ENCODE measurements at places on chromosomes 3 and 15.
A peak's percentile ranks its signal among the peaks of the same experiment; 100 is the strongest.

GRCh38 chr3:138441256-138441655 is 6.8 kb downstream of the ESYT3 start:
- no peak for DNase-seq

DNA sequence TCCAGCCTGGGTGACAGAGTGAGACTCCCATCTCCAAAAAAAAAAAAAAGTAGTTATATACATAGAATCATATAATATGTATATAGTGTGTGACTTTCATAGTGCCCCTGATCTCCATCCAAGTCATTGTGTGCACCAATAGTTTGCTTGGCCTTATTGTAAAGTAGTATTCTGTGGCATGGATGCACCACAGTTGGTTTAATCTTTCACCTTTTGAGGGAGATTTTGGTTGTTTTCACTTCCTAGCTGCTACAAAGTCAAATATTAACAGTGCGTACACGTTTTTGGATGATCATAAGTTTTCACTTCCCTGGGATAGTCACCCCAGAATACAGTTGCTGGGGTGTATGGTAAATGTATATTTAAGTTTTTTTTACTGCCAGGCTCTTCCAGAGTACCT is 162.8 kb downstream of the PTPRG start:
- no peak for DNase-seq

- DNase-seq = no peak
Observed at GRCh38 chr15:33278816-33279612, 31.8 kb upstream of the RYR3 start.

- no peak for DNase-seq
Observed at GRCh38 chr15:80694611-80695098, 455 bp upstream of the ABHD17C start.

DNA sequence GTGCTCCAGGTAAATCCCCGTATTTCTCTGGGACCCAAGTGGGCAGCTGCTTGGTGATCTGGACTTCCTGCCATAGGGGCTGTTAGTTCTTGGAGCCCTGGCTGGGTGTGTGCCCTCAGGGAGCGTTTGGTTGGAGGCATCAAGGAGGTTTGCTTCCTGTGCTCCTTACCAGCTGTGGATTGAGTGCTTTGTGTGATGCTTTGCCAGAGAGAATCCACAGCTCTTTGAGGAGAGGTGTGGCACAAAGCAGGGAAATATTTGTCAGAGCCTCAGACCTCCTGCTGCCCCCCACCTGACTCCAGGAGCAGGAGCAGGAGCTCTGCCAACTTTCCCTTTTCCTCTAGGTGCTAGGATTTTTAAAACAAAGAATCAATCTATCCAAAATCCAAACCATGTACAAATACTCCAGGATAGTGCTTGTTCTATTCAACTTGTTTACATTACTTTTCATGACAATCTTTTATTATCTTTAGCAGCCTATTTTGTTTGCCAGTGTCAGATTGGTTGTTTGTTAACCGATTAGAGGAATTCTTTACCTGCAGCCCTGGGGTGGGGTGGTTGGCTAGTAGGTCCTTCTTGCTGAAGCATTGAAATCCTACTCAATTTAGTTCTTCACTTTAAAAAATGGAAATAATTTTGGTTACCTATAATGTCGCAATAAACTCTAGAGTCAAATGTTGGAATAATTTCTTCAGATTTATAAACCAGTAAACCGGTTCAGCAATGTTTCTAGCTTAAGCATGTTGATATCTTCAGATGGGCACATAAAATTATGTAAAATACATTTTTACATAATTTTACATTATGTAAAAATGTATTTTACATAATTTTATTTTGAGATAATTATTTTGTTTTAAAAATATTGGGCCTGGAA is 2.5 kb downstream of the CTDSPL start:
- no peak for DNase-seq

DNA sequence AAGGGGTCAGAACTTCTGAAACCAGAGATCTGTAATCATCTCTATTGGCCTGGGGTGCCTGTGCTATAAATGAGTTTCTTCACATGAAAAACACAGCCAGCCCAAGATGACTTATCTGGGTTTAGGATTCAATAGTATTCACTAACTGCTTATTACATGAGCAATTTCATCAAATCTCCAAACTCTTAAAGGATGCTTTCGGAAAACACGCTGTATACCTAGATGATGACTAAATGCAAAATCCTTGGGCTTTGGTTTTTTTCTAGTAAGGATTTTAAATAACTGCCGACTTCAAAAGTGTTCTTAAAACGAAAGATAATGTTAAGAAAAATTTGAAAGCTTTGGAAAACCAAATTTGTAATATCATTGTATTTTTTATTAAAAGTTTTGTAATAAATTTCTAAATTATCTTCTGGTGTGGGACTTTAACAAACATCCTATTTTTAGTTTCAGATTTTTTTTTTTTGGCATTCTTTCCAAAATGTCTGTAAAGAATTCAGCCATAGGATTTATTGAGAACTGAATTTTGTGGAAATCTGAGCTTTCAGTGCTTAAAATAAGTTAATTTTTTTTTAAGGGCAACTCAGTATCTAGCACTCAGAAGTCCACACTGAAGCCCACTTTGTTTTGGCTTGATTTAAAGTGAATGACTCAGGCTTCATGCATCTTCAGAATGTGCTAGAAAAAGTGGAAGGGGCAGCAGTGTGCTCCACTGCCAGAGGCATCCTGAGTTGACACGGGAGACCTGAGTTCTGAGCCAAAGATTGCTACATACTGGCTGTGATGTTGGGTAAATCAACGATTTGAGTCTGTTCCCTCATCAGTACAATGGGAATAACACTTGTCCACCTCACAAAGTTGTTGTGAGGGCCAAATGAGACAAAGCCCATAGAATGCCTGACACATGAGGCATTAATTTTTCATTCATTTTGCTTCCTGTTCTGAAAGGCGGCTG is 18.7 kb downstream of the TMEM43 start:
- no peak for DNase-seq

DNA sequence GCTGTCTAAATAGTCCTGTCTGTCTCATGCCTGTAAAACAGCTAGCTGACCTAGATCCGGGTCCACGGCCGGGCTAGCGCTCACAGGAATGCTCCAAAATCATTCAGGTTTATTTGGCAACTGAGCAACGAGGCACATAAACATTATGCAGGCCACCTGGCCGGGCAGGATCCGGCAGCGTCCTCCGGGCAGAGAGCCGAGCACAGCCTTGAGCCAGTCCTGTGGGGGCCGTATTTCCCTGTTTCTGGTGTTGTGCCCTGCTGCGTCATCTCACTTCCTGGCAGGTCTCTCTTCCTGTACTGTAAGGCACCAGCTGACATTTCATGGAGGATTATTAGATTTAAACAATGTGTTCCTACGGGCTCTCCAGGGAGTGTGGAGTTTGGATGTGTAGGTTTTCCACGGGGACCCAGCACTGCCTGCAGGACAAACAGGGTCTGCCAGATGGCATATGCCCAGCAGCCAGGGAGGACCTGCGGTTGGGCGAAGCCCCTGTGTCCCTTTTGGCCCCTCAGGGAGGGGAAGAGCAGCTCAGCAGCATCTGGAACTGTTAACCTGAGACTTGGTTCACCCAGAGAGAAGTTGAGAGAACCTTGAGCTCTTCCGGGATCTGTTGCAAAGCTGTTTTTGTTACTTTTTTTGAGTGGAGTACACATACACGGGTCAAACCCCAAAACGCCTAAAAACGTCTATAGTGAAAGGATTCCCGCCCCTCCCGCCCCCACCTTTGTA is 16.6 kb upstream of the LRRK1 start:
- DNase-seq = no peak

DNA sequence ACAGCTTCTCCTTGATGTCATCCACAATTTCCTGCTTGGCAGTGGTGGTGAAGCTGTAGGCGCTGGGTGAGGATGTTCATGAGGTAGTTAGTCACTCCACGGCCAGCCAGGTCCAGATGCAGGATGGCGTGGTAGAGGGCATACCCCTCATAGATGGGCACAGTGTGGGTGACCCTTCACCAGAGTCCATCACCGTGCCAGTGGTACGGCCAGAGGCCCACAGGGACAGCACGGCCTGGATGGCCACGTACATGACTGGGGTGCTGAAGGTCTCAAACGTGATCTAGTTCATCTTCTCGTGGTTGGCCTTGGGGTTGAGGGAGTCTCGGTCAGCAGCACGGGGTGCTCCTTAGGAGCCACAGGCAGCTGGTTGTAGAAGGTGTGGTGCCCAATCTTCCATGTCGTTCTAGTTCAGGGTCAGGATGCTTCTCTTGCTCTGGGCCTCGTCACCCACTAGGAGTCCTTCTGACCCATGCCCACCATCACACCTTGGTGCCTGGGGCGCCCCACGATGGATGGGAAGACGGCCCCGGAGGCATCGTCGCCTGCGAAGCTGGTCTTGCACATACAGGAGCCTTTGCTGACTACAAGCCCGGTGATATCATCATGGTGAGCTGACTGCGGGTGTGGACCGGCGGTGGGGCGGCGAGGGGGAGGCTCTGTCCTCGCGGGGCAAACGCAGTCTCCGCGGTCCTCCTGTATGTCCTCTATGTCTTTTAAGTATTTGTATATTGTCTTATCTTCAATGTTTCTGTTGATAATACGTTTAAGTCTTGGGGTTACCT is 1119.0 kb downstream of the NAALADL2 start:
- DNase-seq = no peak

GRCh38 chr3:122794779-122795673 is at the start of gene SLC49A4:
Gene SLC49A4 (plus strand): TSS chr3:122795069. CDS start chr3:122795193, 124 bp downstream.
- peak; percentile 21 for DNase-seq

- no peak for DNase-seq
Observed at GRCh38 chr3:127655641-127656040, 17.1 kb upstream of the ABTB1 start.

DNA sequence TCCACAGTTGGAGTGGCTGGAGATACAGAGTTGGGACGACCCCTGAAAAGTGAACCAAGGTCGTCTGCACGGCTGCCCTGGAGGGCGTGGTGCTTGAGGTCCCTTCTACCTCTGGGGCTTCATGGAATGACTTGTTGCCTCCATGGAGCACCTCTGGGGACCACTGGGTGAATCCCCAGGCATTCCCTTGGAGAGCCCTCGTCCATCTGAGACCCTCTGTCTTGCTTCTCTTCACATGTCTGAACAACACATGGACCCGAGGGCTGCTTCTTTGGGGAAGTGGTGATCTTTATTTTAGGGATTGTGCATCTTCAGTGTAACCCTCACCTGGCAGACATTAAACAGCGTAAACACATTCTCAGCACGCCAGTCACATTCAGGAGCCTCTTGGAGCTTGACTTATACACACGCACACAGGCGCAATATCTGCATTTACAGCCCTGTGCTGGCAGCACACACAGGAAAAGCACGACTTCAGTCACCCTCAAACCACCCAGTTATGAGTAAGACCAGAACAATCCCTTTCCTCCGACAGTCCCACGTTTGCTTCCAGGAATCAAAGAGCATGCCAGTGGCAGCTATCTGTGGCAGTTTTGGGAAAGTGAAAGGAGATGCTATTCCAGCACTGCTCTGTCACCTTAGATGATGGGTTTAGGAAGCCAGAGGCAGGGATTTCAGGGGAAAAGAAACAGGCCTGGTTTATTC is 12.6 kb downstream of the FAM107A start:
- DNase-seq = no peak

GRCh38 chr3:116716490-116716889 is 6.9 kb downstream of the TUSC7 start:
- no peak for DNase-seq

GRCh38 chr3:65060904-65061303 is 373.1 kb upstream of the ADAMTS9 start:
- no peak for DNase-seq

DNA sequence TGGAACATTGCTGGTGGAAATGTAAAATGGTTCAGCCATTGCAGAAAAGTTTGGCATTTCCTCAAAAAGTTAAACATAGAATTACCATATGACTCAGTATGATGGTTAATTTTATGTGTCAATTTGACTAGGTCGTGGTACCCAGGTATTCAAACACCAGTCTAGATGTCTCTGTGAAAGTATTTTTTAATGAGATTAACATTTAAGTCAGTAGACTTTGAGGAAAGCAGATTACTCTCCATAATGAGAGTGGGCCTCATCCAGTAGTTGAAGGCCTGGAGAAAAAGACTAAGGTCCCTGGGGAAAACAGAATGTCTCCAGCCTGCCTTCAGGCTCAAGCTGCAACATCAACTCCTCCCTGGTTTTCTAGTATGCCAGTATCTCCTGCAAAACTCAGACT is 42.3 kb upstream of the TMEM87A start:
- DNase-seq = no peak

DNA sequence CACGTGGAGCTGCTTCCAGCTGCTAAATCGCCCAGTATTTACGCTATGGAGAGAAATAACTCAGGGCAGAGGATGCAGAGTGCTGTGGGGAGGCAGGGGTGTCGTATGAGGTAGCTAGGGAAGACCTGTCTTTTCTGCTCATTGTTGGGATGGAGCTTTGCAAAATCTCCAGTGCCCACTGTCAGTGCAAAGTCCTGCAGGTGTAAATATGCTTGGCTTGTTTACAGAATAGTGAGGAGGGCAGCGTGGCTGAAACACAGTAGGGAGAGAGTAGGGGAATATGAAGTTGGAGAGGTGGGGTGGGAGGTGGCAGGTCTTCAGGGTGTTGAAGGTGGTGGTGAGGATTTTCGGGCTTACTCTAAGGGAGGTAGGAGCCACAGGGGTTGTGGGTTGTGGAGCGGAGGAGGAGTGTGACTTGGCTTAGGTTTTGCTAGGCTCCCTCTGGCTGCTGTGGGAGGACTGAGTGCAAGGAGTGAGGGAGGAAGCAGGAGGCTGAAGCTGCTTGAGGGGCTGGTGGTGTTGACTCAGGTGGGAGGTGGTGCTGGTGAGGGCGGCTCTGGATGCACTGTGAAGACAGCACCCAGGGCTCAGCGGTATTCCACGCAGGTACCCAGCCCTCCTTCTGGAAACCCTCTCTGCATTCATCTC is 125.7 kb downstream of the FBLN2 start:
- no peak for DNase-seq

- DNase-seq = no peak
Observed at GRCh38 chr3:190291994-190292584, 30.2 kb downstream of the CLDN1 start.

- DNase-seq = no peak
Observed at GRCh38 chr15:33022629-33023028, 171.9 kb downstream of the FMN1 start.

DNA sequence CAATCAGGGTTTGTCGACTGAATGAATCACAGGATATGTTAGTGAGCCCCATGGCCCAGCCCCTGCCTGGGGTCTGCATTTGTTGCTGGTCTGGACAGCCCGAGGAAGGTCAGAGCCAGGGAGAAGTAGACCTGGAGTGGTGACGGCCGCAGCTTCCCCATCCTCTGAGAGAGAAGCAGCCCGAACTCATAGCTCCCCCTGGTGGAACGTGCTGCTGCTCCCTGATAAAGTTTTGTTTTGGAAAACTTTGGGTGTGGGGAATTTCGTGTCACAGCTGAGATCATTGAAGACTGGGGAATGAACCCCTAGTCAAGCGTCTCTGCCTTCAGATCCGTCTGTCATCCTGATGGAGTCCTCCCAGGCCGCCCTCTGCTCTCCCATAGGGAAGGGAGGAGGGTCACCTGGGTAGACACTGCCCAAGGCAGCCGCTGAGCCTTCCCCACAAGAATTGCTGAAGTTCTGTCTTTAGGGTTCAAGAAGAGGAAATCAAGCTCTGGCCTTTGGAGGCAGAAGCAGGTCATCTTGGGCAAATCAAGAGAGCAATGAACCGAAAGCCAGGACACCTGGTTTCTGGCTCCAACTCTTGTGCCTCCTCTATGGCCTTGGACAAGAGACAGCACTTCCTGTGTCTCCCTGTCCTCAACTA is 60.5 kb downstream of the GLDN start:
- no peak for DNase-seq

- no peak for DNase-seq
Observed at GRCh38 chr3:171556574-171557145, 96.5 kb upstream of the TNIK start.
